ENCODE measurements at places on chromosomes 1 and 21. TPM values are rescaled to one million over a fixed set of nuclear protein-coding genes. Genes with fewer than 3 reads are reported as not detected.

- DNase-seq = no peak
Measured at GRCh38 chr1:111952125-111952657, 37.3 kb downstream of the KCND3 start.

Gene BEND5
- 1.9 TPM for total RNA-seq

DNA sequence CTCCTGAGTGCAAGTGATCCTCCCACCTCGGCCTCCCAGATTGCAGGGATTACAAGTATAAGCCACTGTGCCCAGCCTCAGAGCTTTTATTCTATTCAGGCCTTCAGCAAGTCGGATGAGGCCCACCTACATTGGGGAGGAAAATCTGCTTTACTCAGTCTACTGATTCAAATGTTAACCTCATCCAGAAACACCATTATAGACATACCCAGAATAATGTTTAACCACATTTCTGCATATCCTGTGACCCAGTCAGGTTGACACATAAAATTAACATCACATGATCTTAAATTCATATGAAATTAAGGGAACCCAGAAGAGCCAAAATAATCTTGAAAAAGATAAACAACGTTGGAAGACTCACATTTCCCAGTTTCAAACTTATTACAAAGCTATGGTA is 14.9 kb downstream of the IL20 start:
- DNase-seq = no peak

Gene CHIA
- total RNA-seq = not detected

- peak; percentile 70 for DNase-seq
Measured at GRCh38 chr1:31633117-31633516, 11.6 kb downstream of the PEF1 start.

- peak; percentile 4 for DNase-seq
Measured at GRCh38 chr21:46157396-46157986, 2.1 kb upstream of the FTCD start.

DNA sequence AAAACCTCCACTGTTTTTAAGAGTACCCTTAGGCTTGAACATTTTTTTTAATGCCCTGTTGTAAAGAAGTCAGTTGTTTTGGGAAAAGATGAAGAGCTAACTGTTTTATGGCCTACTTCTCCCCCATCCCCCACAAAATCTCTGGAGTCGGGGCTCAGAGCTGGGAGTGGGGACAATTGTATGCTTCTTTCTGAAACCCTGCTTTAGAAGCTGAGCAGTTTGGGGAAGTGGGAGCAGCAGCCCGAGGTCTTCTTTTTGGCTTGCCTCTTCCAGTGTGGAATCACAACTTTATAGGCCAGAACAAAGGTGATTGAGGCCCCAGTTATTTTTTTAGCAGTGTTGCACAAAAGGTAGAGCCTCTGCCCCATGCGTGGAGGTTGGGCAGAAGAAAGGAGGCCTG is 25.2 kb downstream of the PPP2R5A start:
- no peak for DNase-seq

- DNase-seq = no peak
Measured at GRCh38 chr1:36851087-36851486, 183.2 kb downstream of the GRIK3 start.

GRCh38 chr1:8529901-8530300 is 212.0 kb downstream of the SLC45A1 start:
- DNase-seq = no peak

GRCh38 chr21:18387994-18388393 is 15.6 kb downstream of the TMPRSS15 start:
- no peak for DNase-seq

- DNase-seq = no peak
Measured at GRCh38 chr1:89309828-89310227, 37.2 kb upstream of the GBP5 start.

- no peak for DNase-seq
Measured at GRCh38 chr1:232511172-232511571, 118.8 kb downstream of the SIPA1L2 start.

DNA sequence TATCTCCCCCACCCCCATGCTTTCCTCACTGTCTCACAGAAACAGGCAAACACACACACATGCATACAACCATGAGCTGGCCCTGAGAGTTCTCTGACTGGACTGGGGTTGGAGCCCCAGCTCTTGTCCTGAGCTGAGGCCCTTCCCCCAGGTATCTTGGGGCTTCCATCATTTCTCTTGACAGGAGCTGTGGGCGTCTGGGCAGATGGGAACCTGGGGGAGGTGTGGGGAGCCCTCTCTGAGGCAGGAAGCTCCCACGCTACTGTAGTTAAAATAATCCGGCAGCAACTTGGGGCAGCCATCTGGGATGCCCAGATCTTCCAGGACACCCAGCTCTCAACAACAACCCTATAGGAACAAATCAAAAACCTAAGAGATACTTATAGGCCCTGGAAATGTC is 2.7 kb upstream of the KIF21B start:
- DNase-seq = no peak

- peak; percentile 64 for DNase-seq
Measured at GRCh38 chr1:54806931-54807611, 5.9 kb upstream of the TTC22 start.

Gene PADI3
- total RNA-seq = not detected

- no peak for DNase-seq
Measured at GRCh38 chr1:146039844-146040194, 18.3 kb upstream of the HJV start.

- DNase-seq = no peak
Measured at GRCh38 chr1:201224666-201225370, 34.2 kb downstream of the IGFN1 start.

DNA sequence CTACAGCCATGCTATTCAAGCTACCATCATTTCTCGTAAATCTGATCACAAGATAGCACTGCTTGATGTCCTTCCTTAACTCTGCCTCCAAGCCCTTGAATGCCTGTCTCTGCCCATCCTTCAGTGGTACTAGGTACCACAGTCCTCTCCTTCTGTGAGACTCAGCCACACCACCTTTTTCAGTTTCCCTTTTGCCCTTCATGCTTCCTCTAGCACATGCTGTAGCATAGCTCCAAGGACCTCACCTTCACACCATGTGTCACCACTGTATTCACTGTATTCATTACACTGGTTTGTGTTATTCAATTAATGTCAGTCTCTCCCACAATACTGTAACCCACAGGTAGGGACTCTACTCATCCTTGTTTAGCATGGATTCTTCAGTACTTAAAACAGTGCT is 8.0 kb upstream of the TP53BP2 start:
- no peak for DNase-seq

DNA sequence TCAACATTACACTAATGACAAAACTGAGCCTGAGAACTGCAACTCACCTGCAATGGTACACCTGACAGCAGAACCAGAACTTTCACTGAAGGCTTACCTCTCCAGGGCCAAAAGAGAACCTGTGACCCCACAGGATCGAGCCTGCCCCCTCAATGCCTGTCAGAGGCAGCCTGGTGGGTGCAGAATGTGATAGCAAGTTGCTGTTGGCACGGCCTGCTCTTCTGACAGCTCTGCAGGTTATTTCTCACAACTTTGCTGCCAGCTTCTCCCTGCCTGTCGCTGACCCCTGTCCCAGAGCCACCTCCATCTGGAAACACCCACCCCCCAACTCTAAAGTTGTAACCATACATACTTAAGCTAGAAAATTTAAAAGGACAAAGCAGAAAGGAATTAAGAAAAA is 35.2 kb downstream of the HIVEP3 start:
- DNase-seq = no peak

DNA sequence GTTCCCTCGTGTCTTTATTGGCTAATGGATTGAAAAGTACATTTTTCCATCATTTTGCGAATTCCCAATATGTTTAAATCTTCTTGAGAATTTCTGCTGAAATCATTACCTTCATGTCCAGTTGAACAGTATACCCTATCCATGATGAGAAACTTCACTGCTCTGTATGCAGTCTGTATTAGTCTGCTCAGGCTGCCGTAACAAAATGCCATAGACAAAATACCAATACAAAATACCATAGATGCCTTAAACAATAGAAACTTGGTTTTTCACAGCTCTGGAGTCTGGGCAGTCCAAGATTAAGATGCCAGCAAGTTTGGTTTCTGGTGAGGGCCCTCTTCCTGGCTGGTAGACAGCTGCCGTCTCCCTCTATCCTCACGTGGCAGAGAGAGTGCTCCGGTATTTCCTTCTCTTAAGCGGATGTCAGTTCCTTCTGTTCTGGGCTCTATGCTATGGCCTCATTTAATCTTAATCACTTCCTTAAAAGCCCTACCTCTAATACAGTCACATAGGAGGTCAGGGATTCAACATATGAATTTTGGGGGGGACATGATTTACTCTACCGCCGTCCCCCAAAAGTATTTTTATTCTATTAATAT is 27.0 kb downstream of the CXADR start:
- DNase-seq = no peak

DNA sequence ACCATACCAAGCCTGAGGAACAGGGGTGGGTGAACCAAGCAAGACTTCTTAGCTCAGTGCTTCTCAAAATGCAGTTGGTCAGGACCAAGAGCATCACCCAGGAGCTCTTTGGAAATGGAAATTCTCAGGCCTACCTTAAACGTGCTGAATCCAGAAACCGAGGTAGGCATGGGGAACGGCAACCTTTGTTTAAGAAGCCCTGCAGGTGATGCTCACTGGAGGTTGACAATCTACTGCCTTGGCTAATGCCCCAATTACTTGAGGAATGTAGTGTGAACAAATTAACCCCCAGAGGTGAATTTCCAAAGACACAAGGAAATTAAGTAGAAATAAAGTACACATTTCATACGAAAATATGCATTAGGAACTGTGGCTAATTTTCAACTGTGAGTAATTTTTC is 5.3 kb downstream of the PTPN14 start:
- no peak for DNase-seq

Gene FCRL1
- total RNA-seq = not detected

- DNase-seq = no peak
Measured at GRCh38 chr1:72278461-72278860, 3.9 kb downstream of the NEGR1 start.

DNA sequence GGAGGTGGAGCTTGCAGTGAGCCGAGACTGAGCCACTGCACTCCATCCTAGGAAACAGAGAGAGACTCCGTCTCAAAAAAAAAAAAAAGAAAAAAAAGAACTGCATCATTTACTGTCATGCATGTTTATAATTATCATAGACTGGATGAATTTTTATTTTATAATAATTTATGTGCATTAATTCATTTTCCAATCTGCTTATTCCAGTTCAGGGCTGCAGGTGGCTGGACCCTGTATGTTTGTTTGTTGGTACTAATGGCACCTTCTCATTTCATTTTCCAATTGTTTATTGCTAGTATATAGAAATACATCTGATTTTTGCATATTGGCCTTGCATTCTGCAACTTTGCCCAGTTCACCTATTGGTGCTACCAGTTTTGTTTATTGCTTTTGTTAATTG is 19.0 kb upstream of the SOX13 start:
- DNase-seq = no peak

DNA sequence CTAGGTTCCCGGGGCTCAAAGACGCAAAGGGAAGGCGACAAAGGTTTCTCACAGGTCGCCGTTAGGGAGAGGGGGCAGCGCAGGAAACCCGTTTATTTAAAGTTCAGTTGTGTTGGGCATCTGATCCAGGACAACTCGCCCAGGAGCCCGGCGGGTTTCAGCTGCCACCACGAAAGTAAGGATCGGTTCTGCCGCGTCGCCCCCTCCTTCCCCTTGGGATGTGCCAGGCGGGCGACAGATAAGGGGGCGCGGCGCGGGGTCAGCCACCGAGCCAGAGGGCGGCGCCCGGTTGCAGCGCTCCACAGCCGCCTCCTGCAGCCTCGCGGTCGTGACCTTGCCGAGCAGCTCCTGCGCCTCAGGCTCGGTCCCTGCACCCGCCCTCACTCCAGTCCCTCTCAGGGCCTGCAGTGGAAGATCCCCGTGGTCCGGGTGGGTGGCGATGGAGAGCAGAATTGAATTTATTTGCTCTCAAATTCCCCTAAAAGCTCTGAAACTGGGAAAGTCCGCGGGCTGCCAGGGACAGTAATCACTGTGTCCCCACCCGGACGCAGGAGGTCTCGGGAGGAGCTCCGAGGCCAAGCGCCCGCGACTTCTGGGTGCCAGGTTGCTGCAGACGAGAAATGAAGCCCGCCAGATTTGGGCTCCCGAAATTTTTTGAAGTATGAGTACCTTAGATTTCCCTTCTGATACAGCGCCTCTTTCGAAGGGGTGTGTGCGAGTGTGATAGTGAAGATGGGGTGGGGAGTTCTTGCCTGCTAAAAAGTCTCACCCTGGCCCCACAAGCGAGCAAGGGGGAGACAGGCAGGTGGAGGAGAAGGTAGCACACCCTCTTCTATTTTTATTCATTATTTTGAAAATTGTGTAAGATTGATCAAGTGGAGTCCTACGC is 28.4 kb upstream of the NFIA start:
- DNase-seq = peak; percentile 49

GRCh38 chr1:193183019-193183627 is 3.3 kb downstream of the B3GALT2 start:
- DNase-seq = no peak

Gene ANKRD34A
- 0.41 TPM for total RNA-seq

- no peak for DNase-seq
Measured at GRCh38 chr1:235892734-235893413, 26.2 kb upstream of the LYST start.

GRCh38 chr21:26100573-26100972 is 70.0 kb downstream of the APP start:
- no peak for DNase-seq

GRCh38 chr1:55196433-55197035 is 18.6 kb downstream of the USP24 start:
- DNase-seq = no peak

- DNase-seq = no peak
Measured at GRCh38 chr1:223837206-223837605, 8.5 kb downstream of the TP53BP2 start.

Gene TRAF5
- 12.2 TPM for total RNA-seq

DNA sequence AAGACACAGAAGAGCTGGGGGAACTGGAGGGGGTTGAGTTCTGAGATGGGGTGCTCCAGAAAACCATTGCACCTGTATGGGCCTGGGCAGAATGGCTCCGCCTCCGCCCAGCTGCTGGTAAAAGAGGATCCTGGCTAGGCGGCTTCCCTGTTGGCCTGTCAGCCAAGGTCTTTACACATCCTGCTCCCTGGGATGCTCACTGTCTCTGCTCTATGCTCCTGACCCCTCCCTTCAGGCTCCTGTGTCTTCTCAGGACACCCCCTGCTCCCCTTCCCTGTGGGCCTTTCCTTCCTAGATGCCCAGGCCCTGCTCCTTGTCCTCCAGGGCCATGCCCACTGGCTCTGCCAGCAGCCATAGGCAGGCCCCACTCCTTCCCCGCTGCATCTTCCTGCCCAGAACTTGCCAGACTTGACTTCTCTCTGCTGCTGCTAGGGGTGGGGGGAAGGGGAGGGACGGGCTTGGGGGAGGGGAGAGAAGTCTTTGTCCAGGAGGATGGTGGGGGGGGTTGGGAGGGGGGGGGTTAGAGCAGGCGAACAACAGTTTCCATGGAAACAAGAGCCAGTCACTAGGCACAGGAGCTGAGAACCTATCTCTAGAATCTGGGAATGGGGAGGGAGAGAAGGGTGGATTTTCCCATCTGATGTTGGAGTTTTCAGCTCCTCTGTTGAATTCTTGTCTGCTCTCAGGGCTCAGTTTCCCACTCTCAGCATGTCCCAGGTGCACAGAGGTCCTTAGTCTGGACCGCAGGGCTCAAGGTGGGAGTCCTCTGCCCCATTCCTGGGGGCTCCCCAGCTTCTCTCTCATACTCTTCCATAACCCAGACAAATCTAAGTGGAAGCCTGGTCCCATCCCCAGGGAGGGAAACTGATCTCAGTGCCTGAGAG is 10.6 kb downstream of the CELSR2 start:
- no peak for DNase-seq

GRCh38 chr1:19078536-19078935 is 122.1 kb upstream of the IFFO2 start:
- no peak for DNase-seq
